ENCODE measurements at places on chromosomes 7 and 10.
A peak's percentile ranks its signal among the peaks of the same experiment; 100 is the strongest.

DNA sequence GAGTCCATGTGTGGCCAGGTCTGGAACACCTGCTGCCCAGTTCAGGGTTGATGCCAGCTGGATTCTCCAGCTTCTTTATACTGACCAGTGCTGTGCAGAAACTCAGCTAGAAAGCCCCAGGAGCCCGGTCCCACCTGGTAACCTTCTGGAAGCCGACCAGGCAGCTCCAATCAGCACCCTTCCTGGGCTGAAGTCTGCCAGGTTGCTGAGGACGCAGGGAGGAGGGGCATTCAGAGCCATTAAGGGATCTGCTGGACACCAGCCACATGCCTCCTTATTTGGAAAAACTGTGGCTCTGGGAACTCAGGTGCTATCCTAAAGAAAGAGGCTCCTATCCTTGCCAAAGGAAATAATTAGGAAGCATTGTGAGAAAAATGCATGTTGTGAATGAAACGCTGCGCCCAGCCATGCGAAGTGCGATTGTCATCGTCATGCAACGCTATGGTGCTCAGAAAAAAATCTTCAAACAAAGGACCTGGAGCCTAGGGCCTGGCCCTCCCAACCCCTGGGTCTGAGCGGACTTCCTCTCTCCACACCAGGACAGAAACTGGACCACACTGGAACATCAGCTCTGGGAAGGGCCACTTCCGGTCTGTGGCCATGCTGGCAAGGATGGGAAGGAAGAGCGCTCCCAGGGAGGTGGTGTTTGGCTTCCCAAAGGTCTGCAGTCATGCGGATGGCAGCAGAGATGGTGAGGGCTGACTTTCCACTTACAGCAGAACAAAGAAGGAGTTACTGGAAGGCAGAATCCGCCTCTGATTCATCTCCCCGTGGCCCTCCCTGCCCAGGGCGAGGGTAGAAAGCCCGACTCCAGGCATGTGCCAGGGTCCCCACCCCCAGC lies 90.1 kb downstream of the FAM53B start:
- no peak for DNase-seq

GRCh38 chr10:26860102-26860442 lies 686 bp downstream of the ABI1 start:
- DNase-seq, result no peak

- no peak for DNase-seq
Observed at GRCh38 chr10:112532189-112532588, 85.2 kb downstream of the VTI1A start.

DNA sequence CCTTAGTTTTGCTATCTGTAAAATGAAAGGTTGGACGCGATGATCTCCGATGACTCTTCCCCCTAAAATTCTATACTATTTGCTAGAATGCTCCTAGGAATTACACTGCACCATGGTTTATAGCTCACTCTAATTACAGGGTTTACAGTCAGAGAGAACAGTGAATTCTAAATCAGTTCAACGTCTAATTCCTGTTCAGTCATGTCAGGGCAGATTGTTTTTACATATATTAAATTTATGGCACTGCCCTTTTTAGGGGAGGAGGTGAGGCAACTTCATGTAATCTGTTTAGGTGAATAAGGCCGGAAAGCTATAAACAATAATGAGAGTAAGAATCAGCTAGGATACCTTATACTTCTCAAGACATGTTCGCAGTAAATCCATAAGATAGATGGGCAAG lies 293.9 kb downstream of the BAMBI start:
- DNase-seq, result no peak

GRCh38 chr7:76020031-76020714 lies 25.8 kb upstream of the TMEM120A start:
- DNase-seq, result peak; percentile 37

DNA sequence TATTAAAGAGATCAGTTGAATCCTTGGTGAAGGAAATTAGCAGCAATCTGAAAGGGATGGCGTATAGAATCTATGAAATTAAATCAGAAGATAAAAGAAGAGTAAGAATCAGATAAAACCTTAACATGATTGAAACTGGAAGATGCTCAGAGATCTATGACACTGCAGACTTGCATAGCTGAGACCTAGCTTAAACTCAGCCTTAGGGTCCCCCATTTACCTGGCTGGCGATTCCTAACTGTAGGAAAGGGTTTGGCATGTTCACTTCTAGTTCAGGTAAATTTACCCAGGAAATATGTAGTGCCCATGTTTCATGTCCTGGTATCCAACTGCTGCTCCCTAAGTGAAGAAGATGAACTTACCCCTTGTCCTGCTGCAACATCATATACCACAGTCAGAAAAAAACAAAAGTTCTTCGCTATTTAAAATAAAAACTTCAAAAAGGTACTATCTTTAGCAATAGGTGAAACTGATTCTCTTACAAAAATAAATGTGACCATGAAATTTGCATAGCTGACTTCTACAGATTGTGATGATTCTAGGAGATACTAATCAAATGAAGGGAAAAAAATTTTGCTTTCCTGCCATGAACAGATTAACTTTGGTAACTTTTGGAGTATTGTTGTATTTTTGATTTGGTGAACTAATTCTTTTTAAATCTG lies 47.8 kb upstream of the TMEM243 start:
- DNase-seq, result no peak

GRCh38 chr7:44921607-44922350 lies 36.4 kb upstream of the PURB start:
- DNase-seq, result peak; percentile 45

- DNase-seq, result no peak
Observed at GRCh38 chr7:128303643-128304042, 40.1 kb downstream of the RBM28 start.

DNA sequence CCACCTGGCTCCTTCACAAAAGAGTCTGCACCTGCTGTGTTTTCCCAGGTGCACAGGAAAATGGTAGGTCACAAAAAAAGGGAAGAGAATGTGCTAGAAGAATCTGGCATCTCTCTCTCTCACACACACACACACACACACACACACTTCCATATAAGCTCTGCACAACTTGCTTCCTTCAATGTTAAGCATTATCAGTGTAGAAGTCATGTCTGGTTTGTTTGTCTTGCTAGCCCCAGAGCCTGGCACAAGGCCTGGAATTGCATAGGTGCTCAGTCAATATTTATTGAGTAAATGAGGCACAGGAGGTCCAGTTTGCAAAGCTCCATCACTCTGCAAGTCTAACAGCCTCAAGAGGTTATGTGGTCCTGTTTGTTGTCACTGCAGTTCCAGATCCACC lies 867.3 kb upstream of the AUTS2 start:
- no peak for DNase-seq

DNA sequence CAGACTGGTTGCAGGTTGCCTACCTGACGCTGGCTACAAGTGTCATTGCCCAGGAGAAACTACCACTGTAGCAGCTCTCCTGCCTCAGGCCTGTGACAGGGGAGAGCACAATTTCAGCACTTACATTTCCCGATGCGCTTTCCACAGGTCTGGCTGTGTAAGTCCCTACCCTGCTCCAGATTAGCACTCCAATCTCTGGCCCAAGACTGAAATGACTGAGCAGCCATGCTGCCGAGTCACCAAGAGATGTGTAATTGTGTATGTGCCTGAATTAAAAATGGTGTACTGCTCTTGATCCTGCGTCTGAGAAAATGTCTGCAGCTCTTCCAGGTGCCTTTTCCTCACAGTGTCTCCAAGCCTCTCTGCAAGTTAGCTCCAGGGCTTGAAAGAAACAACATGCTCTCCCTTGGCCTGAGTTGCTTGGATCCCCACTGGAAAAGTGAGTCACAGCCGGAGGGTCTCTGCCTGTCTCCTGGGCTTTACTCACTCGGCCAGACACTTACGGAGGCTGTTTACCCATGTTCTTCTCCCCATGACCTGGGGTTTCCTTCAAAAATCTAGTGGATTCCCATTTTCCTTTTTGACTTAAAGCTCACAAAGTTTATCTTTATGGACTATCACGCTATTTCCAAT lies 1001.7 kb upstream of the KCND2 start:
- no peak for DNase-seq

- no peak for DNase-seq
Observed at GRCh38 chr7:107959527-107959898, 43.4 kb downstream of the LAMB1 start.

GRCh38 chr7:121313220-121313792 lies 15.5 kb upstream of the WNT16 start:
- DNase-seq, result no peak

- DNase-seq, result no peak
Observed at GRCh38 chr7:126370038-126370668, 882.6 kb downstream of the GRM8 start.

DNA sequence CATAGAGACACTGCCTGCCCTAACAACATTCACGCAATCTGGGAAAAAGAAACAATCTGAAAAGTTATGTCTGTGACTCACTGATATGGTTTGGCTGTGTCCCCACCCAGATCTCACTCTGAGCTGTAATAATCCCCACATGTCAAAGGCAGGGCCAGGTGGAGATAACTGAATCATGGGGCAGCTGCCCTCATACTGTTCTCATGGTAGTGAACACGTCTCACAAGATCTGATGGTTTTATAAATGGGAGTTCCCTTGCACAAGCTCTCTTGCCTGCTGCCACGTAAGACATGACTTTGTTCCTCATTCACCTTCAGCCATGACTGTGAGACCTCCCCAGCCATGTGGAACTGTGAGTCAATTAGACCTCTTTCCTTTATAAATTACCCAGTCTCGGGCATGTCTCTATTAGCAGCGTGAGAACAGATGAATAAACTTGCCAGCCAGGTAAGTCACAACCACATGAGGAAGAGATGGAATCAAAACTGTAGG lies 341.5 kb upstream of the AOAH start:
- no peak for DNase-seq

GRCh38 chr7:150398108-150398964 lies 19.2 kb downstream of the ZNF775 start:
- DNase-seq, result no peak

DNA sequence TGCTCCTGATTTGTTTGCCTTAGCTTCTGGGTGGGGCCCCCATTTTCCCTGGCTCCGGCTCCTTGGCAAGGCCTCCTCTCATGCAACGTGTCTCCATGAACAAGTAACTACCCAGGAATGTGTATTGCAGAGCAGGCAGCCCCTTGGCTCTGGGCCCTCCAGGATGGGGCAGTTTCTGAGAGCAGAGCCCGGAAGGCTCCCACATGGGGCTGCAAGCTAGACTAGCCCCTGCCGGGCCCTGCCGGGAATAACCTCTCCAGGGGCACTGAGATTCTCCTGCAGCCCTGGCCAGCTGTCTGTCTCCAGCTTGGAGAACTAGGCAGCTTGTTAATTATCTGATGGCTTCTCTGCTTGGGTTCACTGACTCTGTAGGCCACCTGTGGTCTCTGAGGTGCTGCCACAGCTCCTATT lies 184.0 kb upstream of the INHBA start:
- DNase-seq, result no peak

DNA sequence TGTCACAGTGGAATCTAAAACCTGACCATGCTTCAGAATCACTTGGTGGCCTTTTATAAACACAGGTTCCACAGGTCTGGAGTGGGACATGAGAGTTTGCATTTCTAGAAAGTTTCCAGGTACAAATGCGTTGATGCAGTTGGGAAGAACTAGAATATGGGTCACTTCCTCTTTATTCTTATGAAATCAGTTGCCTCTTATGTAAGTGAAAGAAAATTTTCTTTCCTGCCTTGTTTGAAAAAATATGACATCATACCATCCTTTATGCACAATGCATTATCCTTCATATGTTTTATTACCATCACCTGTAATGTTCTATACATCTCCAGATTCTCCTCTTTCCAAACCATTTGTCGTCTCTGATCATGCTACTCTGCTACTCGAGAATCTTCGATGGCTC lies 44.0 kb downstream of the PLXNA4 start:
- no peak for DNase-seq

GRCh38 chr7:22577470-22578001 lies 77.5 kb upstream of the STEAP1B start:
- DNase-seq, result no peak

DNA sequence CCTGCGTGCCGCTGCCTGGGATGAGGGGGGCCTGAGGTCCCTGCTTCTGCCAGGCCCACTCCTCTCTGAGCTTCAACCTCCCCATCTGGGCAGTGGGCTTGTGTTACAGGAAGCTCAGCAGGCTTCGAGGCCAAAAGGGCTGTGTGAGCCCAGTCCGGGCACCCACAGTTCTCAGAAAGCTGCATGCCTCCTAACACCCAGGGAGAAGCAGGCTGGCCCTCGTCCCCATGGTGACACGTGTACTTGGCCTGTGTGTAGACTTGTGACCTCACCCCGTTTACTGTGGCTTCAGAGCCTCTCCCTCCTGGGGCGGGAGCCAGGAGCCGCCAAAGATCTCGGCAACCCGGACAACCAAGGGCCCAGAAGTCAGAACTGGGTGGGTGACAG lies 2.2 kb upstream of the GRIFIN start:
- no peak for DNase-seq

DNA sequence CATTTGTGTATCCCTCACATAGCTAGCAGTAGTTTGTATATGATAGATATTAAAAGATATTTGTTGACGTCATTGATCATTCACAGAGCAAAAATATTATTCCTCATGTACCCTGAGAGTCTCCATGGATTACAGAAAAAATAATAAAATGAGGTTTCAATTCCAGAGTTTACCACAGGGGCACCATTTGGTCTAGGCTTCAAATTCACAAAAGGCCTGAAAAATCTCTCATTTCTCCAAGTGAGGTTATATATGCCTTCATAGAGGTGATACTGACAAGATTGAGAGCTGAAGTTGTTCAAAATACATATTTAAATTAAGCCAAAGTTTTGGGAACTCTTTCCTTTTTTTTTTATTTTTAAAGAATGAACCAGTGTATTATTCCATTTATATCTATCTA lies 52.7 kb downstream of the TMEM26 start:
- no peak for DNase-seq

DNA sequence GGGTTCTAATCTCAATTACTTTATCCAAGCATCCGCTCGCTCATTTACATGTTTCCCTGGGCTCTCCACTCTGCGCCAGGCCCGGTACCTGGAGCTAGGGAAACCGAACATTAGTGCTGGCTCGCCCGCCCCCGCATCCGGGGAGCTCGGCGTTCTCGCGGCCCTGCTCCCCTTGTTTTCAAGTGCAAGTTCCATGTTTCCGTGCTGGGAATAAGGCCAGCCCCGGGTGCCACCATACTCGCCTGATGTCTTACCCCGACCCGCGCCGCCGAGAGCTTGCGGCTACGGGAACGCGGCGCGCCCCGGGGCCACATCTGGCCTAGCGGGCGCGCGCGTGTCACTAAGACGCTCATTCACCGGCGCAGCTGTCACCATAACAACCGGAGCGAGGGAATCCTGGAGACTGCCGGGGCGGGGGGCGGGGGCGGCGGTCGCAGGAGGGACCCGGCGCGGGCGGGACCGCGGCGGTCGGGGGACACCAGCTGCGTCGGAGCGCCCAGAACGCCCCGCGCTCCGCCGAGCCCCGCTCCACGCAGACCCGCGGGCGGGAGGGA lies at the start of gene NEURL1:
Gene NEURL1, plus strand, starts transcription at position 344 of the 554 bp plus-strand sequence. CDS start 683 bp downstream, outside the sequence.
- no peak for DNase-seq

DNA sequence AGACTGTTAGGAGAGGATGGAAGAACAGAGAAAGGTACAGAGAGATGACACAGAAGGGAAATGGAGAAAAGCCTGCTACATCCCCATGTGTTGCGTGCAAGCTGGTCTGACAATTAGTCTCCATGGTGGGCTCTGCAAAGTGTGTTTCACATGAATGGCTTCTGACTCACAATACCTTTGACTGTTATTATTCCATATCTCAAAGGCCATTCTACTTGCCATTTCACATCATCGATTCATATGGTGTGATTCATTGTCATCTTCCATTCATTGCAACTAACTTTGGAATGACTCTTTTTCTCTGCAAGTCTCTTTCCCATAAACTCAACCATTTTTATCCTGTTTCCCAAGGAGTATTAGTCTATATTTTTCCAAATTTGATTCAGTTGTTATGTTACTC lies 208.9 kb upstream of the INHBA start:
- DNase-seq, result no peak

GRCh38 chr10:97549587-97550322 lies 22.8 kb upstream of the ANKRD2 start:
- DNase-seq, result no peak

All from iPS DF 6.9 (cell line).